ENCODE measurements at places on chromosomes 1 and 21. TPM values are rescaled to one million over a fixed set of nuclear protein-coding genes. Genes with fewer than 3 reads are reported as not detected.
A peak's percentile ranks its signal among the peaks of the same experiment; 100 is the strongest.

DNA sequence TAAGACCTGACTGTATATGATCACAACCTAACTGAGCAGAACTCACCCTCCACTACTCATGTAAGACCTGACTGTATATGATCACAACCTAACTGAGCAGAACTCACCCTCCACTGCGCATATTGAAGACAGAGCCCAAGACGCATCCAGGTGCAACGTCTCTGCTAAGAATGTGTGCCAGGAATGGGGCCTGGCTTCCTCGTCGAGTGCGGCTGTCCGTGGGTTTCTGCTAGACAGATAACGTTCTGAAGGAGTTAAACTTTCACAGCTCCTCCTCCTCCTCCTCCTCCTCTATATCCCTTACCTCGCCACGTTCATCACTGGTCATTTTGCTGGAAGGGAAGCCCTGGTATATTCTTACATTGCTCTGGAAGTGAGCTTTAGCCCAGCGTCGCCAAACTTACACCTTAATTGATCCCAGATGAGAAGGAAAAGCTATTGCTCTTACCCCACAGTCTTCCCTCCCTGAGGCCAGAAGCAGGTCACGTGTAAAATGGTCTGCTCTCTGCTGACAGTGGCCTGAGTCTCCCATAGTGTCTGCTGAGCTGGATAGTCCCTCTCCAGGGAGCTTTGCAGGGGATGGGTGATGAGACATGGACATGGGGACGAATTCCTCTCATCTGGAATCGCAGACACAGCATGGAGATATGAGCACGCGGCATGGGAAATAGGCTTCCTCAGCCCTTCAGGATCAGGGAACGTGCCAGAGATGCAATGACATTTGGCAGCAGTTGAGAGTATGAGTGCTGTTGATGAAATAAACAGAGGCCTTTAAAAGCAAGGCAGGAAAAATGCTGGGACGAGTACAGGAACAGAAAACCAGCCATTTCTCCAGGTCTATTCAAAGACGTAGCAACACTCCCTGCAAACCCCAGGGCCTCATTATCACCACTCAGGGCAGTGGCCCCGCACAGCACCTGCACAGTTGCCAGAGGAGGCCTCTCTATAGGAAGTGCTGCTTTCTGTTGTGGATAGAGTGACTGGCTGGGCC lies 528.1 kb downstream of the KIF26B start:
- DNase-seq = no peak

CELA3B gene
- not detected for total RNA-seq

GRCh38 chr21:36566644-36567043 lies 86.7 kb upstream of the CLDN14 start:
- DNase-seq = no peak

BGLAP gene
- total RNA-seq = 0.08 TPM

ARMH1 gene
- not detected for total RNA-seq

GRCh38 chr1:21262293-21263051 lies 27.8 kb downstream of the ECE1 start:
- peak; percentile 95 for DNase-seq

DNA sequence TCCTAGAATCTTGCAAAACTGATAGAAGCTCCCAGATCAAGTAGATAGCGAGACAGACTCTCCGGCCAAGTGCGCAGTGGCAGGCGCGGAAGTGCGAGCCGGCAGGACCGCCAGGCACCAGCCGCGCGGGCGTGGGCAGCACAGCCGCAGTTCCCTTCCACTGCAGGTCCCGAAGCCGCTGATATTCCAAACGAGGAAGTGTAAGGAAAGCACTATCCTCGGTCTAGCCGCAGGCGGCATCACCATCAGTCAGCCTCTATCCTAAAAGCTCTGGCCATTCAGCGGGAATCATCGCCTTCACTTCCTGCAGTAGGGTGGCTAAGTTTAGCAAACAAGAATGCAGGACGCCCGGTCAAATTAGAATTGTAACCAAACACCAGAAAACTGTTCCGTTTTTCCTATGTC lies 710 bp downstream of the GLRX2 start:
- no peak for DNase-seq

DNA sequence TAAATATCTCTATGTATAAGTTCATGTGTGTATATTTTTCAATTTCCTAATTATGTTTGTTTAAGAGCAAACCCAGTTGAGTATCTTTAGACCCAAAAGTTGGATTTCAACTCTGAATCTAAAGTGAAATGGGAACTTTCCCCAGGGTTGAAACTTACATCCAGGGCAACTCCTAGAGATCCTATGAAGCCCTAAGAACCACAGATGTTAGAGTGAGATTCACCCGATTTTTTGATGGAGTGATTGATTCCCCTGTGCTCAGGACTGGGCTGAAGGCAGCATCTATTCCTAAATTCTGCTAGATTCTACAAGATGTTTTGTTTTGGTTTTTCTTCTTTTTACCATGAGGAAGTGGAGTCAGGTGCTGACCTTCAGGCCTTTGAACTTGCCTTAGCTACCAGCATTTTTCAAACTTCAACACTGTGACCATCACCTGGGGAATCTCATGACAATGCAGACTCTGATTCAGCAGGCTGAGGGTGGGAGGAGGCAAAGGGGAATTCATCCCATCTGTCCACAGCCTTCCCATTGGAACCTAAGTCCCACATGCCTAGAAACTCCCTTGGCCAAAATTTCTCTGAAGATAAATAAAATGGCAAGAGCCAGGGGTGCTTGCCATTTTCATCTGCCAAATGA lies 145.5 kb downstream of the ETS2 start:
- DNase-seq = no peak

DNA sequence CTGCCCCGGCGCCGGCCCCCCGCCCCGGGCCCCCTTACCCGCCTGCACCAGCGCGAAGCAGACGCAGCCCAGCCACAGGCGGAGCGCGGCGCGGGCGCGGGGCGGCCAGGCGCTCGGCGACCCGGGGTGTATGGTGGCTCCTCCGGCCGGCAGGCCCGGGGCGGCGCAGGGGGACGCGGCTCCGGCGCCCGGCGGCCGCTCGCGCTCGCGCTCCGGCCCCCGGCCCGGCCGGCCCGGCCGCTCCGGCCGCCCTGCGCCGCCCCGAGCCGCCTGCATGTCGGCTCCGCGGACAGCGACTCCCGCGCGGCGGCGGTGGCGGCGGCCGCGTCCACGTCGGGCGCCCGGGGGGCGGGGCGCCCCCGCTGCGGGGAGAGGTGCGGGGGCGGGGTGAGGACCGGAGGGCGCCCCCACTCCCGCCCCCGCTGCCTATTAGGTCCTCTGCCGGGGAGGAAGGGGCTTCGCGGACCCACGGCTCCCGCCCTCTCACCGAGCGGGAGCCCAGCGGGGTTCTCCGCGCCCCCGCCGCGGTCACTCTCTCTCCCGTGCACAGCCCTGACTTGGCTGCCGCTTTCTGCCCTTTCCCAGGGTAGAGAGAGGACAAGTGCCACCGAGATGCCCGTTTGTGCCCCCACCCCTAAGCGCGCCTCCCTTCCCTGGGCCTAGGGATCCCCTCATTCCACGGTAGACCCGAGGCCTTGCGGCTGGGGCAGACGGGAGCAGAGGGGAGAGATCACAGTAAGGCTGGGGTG lies at the start of gene FNDC5:
FNDC5 (minus strand) TSS at position 298 of the 749 bp plus-strand sequence.
- no peak for DNase-seq

DNA sequence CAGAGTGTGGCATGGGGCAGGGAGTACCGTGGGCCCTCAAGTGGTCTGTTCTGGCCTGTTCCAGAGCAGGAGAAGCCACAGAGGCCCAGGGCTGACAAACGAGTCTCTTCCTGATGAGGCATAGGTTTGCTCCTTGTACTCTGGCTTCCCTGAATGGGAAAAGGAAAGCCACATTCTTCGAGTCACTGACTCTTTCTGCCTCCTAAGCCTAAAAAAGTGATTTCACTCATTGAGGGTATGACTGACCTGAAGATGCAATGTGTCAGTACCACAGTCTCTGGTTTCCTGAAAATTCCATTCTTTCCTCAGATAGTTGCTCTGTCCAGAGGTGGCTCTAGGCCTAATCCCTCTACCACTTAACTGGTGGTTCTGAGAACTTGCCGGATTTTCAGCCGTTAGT lies 92.3 kb downstream of the KCNN3 start:
- no peak for DNase-seq

- DNase-seq = no peak
Measured at GRCh38 chr1:64122588-64122987, 80.8 kb upstream of the UBE2U start.

TNFRSF8 gene
- not detected for total RNA-seq

DNA sequence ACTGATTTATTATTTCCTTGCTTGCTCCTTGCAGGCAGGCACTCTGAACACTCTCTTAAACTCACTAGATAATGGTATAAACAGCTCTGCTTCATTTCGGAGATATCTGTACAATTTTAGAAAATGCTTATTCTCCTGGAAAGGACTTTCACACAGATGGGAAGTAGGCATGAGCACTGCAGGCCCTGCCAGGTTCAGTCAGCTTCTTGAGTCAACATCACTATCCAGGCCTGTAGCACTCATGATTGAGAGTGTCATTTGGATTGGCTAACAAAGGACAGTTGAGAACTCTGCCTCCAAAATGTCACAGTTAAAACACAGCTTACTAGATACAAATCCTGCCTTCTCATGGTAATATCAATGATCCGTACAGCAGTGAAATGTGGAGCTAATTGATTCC lies 181.9 kb downstream of the CYYR1 start:
- DNase-seq = no peak

GRCh38 chr1:30704271-30704670 lies 19.1 kb downstream of the MATN1 start:
- no peak for DNase-seq

TNFSF4 gene
- total RNA-seq = 0.21 TPM

CHI3L2 gene
- total RNA-seq = not detected

DNA sequence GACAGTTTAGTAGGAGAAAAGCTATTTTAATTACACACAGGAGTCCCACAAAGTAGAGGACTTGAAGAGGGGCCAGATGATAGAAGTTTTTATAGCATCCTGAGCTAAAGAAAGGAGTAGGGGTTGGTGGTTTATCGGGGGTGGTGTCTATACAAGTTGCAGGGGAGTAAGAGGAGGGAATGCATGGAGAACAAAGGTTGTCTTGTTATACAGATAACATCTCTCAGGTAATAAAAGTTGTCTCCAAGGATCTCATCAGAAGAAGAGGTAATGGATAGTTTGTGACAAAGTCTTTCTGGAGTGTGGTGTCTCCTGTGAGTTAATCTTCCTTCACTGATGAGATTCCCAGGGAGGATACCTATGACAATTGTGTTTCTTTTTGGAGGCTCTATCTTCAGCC lies 23.4 kb upstream of the NUF2 start:
- DNase-seq = no peak

CA6 gene
- not detected for total RNA-seq

- peak; percentile 69 for DNase-seq
Measured at GRCh38 chr1:206905295-206906164, 8.3 kb downstream of the IL24 start.
